ENCODE measurements at places on chromosomes 11 and 22.
A peak's percentile ranks its signal among the peaks of the same experiment; 100 is the strongest.

- peak; percentile 18 for DNase-seq
These were observed at the start of gene ABCG4 for GRCh38 chr11:119149018-119149785. TSS of gene ABCG4 (plus strand) at chr11:119149052. CDS start at chr11:119149966, 914 bp downstream.

DNA sequence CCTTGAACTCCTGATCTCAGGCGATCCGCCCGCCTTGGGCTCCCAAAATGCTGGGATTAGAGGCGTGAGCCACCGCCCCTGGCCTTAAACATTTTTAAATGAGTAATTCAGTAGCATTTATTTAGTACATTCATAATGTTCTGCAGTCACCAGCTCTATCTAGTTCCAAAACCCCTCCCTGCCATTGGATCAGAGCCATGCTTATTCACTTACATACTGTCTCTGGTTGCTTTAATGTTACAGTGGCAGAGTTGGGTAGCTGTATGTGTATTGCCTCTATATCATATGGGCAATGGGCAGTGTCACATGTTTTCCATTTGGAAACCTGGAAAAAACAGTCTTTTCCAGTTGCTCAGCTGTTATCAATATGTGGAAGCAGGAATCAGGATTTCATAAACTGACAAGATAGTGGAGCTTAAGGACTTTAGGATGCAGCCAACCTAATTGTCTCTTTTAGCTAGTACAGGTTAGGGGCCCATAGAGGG is 10.5 kb downstream of the COA4 start:
- DNase-seq, result no peak

DNA sequence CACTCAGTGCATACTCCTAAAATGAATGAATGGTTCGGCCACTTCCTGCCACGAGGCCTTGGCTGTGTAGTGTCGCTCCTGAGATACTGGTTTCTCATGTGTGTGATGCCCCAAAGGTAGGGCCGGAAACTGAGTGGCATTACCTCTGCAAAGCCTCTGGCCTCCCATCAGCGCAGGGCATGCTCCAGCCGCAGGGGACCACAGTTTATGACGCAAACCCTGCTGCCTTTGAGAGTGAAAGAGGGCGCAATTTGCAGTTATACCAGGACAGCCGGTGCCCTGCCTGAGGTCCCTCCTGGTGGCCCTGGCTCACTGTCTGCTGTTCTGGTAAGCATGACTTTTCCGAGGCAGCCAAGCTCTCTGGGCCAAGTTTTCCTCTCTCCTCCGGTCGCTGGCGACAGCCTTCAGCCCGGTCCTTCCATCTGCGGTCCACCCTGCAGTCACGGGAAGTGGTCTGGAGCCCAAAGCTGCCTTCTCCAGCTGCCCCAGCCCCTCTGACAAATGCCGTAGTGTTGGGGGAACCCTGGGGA is 2.4 kb upstream of the FGF3 start:
- no peak for DNase-seq

GRCh38 chr22:31082606-31083376 is 1.7 kb downstream of the SMTN start:
- peak; percentile 49 for DNase-seq

- DNase-seq, result no peak
These were observed 125.6 kb upstream of the CSNK2A3 start for GRCh38 chr11:11478687-11479086.

- no peak for DNase-seq
These were observed 124.1 kb downstream of the INSC start for GRCh38 chr11:15238856-15239255.

Data from CD4-positive, alpha-beta T cell treated with Interleukin-17A for 1 hour (primary cell).